Naive B cell (primary cell): ENCODE measurements at places on chromosomes 16 and 17. TPM values are rescaled to one million over a fixed set of nuclear protein-coding genes. Genes with fewer than 3 reads are reported as not detected.

Gene PRSS33
- polyA plus RNA-seq = not detected

Gene NLRC3
- polyA plus RNA-seq = 12.7 TPM

Gene NHLRC4
- 0.92 TPM for polyA plus RNA-seq

Gene HOXB13
- not detected for polyA plus RNA-seq

Gene TMEM100
- not detected for polyA plus RNA-seq

Gene SHBG
- polyA plus RNA-seq = not detected

Gene EPOP
- not detected for polyA plus RNA-seq

Gene XAF1
- polyA plus RNA-seq = 22.8 TPM

Gene AXIN2
- not detected for polyA plus RNA-seq

Gene DPEP1
- polyA plus RNA-seq = not detected

Gene KIF1C
- not detected for polyA plus RNA-seq

Gene KIF18B
- not detected for polyA plus RNA-seq

Gene CDH13
- 0.23 TPM for polyA plus RNA-seq

Gene ENPP7
- not detected for polyA plus RNA-seq

Gene TSPAN10
- polyA plus RNA-seq = 0.92 TPM

Gene SLC52A1
- not detected for polyA plus RNA-seq

Gene C16orf96
- polyA plus RNA-seq = 0.09 TPM

Gene VPS35L
- 38.6 TPM for polyA plus RNA-seq

Gene FAAP100
- polyA plus RNA-seq = 15.0 TPM

Gene HAP1
- not detected for polyA plus RNA-seq

Gene VAT1L
- polyA plus RNA-seq = 0.16 TPM

Gene VTN
- polyA plus RNA-seq = not detected

Gene BICDL2
- polyA plus RNA-seq = not detected

Gene MYH11
- polyA plus RNA-seq = 0.41 TPM
